ENCODE measurements at places on chromosomes 13 and 19.

DNA sequence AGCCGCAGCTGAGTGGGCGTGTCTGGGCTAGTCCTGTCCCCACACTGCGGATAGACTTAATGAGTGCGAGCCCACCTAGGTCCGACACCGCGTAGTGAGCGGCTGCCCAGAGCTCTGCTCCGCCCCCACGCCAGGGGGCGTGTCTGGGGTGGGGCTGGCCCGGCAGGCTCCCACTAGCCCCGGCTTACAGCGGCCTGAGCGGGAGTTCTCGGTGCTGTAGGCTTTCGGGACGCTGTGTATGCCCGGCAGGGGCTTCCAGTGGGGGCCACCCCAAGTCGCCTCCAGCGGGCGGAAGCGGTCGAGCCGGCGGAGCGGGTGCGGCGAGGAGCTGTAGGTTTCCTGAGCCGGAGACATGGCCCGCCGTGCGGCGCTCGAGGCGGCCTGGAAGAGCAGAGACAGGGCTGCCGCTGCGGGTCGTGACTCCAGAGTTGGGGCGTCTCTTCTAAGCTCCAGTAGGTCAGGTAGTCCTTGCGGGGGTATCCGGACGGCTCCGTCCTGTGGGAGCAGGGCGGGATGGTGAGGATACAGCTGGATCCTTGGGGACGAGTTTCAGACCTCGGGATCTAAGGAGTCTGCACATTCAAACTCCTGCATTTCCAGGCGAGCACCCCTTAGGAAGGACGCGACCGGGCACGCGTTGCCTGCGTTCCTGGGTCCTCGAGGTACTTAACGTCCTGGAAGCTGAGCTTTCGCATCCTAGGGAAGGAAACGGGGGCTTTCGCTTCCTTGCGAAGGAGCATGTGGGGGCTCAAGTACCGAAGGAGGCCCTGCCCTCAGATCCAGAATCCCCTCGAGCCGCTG is 1.2 kb downstream of the CGB7 start:
- peak; percentile 67 for DNase-seq

DNA sequence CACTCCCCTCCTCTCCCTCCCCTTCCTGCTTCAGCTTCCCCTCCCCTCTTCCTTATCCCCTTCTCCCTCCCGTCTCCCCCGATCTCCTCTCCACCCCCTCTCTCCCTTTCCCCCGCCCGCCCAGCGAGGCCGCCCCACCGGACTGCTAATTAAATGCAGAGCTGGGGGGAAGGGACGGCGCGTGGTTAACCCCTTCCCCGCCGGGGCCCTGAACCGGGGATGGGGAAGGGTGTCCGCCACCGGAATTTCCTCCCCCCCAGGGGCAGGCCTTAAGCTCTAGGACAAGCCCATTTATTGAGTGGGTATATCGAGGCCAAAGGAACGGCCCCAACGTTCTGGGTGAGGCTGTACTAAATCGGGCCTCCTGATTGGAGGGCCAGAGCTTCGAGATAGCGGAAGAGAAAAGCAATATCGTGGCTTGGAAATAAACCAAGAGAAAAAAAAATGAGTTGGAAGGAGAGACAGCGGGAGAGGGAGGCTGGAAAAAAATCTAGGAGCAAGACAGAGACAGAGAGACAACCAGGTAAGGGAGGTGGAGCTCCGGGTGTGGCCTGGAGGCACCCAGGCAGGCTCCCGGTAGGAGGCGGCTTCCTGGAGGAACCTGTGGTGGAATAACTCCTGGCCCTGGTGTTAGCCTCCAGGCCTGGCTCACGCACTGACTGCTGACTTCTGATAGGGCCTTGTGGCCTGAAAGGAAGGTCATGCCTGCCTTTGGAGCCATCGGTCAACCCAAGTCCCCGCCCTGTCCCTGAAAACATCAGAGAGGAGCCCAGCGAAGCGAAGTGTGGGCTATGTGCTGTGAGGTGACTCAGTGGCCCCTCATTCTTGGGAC is 11.6 kb upstream of the JUND start:
- DNase-seq, result no peak

DNA sequence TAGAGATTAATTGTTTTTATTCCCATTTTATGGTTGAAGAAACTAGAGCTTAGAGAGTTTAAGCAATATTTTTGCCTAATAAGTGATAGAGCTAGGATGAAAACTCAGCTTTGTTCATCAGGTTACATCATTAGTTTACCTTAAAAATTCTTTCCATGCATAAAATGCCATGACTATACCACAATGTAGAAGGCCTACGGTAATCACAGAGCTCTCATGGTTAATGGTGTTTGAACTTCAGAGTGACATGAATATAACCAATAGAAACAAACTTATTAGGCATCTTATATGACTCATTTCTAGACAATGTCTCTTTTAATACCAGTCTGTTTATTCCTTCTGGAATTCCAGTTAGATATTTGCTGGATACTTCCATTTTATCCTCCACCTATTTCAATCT is 78.5 kb downstream of the FGF9 start:
- no peak for DNase-seq

DNA sequence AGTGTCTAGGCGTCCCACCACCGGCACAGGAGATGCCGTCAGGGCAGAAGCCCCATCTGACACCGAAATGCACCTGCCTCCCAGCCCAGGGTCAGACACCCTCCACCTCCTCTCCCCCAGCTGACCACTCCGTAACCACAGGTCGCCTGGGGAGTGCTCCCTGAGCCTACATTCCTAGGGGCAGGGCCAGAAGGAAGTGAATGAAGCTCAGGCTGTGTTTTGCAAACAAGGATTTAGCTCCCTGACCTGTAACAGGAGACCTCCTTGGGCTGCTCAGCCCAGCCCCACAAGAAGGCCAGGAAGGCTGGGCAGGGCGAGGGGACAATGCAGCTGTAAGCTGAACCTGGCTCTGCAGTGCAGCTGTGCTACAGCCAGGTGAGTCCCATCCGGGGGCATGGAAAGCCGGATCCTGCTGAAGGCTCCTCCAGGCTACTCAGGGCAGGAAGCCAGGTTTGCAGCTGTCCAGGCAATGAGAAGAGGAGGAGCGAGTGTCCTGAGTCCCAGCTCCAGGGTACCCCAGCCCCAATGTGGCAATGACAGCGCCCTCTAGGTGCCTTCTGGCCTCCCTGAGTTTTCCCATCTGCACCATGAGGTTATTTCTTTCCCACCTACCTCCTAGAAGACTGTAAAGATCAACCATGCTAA is 42.1 kb downstream of the RHPN2 start:
- no peak for DNase-seq

GRCh38 chr13:40083841-40084240 is 428.4 kb downstream of the COG6 start:
- DNase-seq, result no peak

GRCh38 chr13:100125946-100126345 is 37.1 kb downstream of the PCCA start:
- DNase-seq, result no peak

GRCh38 chr13:75938811-75939560 is 302.9 kb downstream of the LMO7 start:
- no peak for DNase-seq

DNA sequence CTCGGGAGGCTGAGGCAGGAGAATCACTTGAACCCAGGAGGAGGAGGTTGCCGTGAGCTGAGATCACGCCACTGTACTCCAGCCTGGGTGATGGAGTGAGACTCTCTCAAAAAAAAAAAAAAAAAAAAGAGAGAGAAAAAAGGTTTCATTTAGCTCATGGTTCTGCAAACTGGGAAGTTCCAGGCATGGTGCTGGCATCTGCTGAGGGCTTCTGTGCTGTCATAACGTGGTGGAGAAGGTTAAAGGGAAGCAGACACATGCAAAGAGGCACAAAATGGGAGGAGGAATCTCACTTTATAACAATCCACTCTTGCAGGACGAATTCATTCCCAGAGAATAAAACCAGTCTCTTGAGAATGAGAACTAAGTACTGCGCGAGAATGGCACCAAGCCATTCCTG is 34.9 kb upstream of the SIAH3 start:
- DNase-seq, result no peak

GRCh38 chr19:13926715-13927114 is 11.5 kb downstream of the PODNL1 start:
- DNase-seq, result no peak

GRCh38 chr19:46069806-46070341 is 29.1 kb upstream of the IGFL4 start:
- DNase-seq, result no peak

DNA sequence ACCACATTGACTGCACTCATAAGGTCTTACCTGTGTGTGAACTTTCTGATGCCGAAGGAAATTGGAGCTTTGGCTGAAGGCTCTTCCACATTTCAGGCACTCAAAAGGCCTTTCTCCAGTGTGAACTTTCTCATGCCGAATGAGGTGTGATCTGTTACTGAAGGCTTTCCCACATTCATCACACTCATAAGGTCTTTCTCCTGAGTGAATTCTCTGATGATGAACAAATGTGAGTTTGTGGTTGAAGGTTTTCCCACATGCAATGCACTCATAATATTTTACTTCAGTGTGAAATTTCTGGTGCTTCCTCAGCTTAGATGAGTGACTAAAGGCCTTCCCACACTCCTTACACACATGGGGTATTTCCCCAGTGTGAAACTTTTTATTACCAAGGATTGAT is 5.7 kb downstream of the ZNF132 start:
- no peak for DNase-seq

DNA sequence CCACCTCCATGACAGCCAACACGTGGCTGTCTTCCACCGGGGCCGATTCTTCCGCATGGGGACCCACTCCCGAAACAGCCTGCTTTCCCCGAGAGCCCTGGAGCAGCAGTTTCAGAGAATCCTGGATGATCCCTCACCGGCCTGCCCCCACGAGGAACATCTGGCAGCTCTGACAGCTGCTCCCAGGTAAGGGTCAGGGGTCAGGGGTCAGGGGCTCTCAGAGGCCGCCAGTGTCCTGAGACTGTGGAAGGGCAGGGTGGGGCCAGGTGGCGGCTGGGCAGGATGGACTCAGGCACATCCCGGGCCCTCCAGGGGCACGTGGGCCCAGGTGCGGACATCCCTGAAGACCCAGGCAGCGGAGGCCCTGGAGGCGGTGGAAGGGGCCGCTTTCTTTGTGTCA is 15.0 kb downstream of the CPT1C start:
- DNase-seq, result no peak

- DNase-seq, result no peak
Measured at GRCh38 chr13:73820688-73821087, 313.5 kb downstream of the KLF12 start.

DNA sequence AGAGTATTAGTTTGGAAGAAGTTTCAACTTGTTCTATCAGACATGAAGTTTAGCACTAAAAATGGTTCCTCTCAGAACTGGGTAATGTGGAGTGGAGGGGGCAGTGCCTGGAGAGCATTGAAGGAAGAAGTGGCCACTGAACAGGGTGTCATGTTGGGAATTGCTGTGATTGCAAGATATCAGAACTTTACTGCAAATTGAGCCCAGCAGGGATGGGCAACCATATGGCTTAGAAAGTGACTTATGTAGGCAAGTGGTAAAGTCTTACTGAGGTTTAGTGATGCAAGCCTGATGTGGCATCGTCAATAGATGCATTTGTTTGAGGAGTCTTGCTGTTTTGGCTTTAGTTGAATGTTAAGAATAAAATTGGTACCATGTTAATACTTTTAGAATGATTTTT is 31.7 kb downstream of the WASF3 start:
- DNase-seq, result no peak

GRCh38 chr13:112250788-112251445 is 125.2 kb upstream of the SPACA7 start:
- no peak for DNase-seq

Data from CD4-positive, alpha-beta T cell (primary cell).